ENCODE measurements at places on chromosomes 11 and 22.

DNA sequence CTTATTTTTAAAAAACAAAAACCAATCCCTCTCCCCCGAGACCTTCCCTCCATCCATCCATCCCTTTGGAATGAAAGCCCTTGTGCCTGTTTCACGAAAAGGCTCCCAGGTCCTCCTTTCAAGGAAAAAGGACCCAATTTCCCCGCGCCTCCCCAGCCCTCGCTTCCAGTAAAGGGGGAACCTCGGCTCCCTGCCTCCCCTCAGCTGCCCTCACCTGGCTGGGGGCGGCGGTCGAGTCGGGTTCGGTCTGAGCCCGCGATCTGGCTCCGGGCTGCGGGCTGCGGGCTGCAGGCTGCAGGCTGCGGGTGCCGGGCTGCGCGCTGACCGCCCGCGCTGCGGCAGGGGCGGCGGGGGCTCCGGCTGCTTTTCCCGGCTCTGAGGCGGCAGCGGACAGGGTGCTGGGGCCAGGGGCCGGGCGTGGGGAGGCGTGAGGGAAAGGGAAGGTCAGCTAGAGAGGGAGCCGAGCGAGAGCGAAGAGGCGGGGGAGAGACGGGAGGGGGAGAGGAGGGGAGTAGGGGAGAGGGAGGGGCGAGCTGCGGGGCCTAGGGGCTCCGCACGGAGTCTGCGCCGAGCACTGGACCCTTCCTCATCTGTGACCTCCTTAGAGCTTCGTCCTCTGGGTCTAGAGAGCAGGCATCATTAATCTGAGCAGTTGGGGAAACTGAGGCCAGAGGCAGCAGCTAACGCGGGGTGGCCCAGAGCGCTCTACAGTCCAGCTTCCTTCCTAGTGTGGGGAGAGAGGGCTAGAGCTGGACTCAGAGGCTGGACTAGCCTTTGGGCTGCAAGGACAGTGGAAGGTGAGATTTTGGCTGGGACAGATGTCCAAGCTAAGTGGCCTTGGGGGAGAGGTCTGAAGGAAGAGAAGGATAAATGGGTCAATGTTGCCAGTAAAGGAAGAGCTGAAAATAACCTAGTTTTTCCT, at the start of gene C1QTNF4:
C1QTNF4 (minus strand) TSS at position 478 of the 922 bp plus-strand sequence. CDS start 3,601 bp downstream, outside the sequence.
- no peak for DNase-seq

DNA sequence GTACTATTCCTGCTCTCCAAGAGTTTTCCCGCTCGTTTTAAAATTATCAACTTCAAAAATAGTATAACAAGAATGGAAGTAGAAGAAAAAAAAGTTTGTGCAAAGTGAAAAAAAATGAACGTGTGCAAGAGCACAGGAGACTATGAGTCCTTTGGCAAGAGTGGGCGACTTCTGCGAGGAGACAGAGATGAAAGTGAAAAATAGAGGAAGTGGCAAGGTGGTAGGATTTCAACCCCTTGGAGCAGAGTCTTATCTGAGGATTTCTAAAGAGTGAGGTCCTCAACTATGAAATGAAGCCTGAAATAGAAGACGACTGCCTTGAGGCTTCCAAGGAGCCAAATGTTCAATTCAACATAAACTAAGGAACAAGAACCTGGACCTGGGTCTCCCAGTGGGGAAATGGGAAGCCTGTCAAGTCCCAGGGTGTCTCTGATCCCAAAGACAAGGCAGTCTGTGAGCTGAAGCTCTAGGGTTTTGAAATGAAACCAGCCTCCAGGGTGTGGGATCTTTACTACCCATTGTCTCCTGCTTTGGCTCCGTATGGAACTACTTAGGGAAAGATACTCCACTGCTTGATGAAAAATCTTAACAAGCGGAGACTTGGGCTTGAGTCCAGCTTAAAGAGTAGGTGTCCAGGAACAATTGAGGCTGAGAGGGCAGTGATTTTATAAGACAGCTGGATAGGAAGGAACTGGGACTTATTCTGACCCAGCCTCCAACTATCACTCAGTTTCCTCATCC, 4.8 kb downstream of the P4HA3 start:
- no peak for DNase-seq

DNA sequence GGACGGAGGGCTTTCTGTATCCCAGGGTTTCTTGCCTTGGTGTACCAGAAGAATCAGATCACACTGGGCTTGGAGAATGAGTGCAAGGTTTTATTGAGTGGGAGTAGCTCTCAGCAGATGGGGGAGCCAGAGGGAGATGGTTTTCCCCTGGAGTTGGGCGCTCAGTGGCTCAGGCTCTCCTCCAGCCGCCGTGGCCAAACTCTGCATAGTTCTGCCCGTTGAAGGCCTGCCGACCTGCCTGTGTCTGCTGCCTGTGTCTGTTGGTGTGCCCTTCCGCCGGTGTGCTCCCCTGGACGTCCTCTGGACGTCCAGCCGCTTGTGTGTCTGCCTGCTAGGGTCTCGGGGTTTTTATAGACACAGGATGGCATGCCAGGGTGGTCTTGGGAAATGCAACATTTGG, 4.5 kb upstream of the ALKBH8 start:
- no peak for DNase-seq

DNA sequence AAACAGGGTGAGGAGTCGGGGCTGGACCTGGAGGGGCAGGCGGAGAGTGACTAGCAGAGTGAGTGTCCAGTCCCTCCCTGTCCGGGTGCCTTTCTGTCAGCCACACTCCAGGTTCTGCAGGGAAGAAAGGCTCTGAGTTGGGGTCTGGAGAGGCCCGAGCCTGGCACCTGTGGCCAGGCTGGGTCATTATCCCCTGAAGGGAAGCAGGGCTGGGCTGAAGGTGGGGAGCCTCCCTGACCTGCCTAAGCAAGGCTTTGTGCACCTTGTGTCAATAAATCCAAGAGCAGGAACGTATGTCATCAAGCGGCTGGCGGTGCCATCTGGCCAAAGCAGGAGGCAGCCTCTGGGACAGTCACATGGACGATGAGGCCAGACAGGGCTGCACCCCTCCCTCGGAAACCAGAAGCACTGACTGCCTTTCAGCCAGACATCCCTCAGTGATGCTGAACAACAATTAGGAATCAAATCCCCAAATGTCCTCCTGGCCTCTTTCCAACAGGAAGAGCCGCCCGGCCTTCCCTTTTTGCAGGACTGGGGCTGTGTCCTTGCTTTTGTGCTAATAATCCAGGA, 73.9 kb upstream of the FGF3 start:
- no peak for DNase-seq

DNA sequence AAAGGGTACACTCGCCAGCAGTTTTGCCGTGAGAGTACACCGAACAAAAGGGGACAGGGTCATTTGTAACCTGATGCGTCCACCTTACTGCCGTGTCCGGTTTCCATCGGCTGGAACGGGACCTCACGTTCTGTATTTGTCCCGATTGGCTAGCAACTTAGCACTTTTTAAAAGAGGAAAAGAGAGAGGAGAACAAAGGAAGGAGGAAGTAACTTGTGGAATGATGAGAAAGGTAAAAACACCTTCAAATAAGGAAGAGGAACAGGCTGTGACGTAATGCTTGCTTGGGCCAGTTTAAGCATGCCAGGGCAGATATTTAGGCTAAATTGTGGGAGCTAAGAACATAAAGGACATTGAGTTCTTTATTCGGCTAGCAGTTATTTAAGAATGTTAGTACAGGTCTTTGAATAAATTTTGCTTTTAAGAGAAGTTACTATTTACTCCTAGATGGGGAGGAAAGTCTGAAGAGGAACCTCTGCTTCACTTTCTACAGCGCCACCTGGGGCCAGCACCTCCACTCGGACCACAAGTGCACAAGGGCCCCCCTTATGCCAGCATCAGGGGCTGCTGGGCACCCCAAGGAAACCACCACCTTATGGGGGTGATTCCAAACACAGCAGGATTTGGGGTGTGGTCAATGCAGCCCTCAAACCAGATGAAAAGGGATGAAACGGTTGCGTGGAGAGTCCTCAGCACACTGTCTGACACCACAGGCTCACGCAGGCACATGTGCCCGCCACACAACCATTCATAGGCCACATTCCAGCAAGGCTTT, 5.8 kb downstream of the ARSA start:
- DNase-seq = no peak

Data from femur (tissue), 1 donor.